GM12891 (cell line): ENCODE measurements at places on chromosomes 1 and 21.
A peak's percentile ranks its signal among the peaks of the same experiment; 100 is the strongest.

DNA sequence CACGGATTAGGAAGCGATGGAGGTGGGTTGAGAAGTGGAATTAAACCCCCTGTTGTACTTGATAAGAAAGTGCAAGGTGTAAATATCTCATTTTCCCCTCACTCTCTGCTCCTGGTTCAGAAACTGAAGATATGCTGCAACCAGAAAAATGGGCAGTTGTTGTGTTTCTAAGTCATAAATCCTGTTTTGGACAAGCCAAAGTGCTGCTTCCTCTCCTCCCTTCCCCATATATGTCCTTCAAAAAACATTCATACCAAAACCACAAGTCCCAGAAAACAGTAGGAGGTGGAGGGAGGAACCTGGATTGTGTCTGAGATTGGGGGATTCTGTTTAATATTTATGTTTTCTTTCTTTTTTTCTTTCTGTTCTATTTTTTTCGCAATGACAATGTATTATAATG, 13.6 kb upstream of the ZNF362 start:
- DNase-seq: no peak

- DNase-seq: no peak
Observed at GRCh38 chr21:41361053-41361785, 608 bp upstream of the MX2 start.

GRCh38 chr1:61400131-61400770, 317.9 kb downstream of the NFIA start:
- no peak for DNase-seq

DNA sequence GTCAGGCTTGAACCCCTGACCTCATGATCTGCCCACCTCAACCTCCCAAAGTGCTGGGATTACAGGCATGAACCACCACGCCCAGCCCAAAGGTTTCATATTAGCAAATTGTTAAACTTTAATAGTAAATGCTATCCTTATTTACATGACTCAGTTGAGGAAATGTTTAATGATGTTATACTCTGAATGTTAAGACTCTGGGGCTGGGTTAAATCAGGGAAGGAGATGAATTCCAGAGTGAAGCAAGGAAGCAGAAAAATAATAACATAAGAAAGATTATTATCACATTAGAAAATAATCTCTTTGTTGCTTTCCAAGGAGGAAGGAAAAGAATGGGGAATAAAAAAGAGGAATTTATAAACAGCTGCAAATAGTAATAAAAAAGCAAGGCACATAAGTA, 105.3 kb downstream of the PTGS2 start:
- DNase-seq: no peak

GRCh38 chr1:178536329-178536728, 23.4 kb downstream of the TEX35 start:
- DNase-seq: no peak

DNA sequence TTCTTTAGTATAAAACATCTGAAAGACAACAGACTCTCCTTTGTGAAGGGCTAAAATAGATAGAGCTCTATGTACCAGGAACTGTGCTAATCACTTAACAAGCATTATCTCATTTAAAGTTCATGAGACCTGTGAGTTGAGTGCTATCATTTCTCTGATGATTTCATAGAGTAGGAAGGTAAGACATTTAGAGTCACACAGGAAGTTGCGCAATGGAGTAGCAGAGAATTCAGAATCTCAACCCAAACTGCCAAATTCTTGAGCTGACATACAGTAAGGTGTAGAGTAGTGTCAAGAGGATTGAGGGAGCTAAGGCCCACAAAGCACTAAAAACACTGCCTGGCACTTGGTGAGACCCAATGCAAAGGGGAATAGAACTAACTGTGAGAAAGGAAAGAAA, 384.3 kb downstream of the NTNG1 start:
- no peak for DNase-seq

DNA sequence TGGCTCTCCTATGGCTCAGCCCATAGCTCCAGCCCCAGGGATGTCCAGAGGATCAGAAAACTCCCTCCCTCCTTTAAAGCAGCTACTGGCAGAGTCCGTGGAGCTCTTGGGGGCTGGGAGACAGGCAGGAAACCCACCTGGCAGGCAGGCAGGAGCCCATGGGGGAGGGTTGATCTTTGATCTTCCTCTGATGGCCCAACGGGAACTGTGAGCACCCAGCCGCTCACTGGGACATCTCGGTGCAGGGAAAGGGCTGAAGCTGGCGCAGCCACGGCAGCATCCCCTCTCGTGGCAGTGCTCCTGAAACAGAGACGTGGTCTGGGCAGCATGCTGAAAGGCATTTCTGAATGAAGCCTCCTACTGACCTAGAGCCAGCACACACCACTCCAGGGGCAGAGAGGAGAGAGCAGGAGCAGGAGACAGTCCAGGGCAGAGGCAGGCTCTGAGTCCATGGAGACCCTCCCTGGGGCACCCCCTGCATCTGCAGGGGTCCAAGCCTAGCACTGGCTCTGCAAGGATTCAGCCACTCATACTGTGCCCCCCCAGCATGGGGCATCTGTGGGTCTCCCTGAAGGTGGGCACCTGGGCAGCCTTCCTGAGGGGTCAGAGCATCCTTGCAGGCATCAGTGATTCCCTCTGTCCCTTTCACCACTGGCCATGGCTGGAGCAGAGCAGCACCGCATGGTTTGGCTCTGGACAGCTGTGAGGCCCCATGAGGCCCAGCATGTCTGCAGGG, 4.9 kb upstream of the SLX9 start:
- no peak for DNase-seq

- DNase-seq: no peak
Observed at GRCh38 chr1:90143591-90143990, 148.7 kb downstream of the ZNF326 start.

DNA sequence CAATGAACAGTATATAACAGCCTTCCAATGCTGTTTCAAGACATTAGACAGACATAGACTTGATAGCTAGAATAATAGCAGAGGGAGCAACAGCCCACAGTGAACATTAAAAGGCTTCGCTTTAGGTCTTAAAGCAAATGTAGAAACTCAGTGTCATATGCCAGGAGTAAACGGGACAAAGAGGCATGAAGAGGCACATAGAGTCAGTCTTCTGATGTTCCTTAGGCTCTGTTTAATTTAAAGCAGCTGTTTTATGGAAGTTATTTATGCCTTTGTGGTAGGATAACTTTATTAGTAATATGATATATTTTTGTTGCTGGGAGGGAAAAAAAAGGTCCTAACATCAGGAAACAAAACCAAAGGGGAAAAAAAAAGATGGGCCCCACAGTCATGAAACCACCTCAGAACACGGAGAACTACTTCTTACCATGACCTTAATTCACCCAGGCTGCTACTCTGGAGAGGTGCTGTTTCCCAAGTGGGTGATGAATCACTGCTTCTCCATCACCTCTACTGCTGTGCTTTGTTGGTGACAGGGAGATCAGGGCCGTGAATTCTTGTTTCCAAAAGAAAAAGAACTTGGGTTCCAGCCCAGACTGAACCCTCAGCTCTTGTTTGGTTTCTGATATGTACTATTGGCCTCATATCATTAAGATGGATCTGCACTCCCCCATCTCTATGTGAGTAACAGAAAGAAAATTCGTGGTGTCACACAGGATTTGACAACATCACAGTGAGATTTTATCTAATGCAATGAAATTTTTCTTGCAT, 616.9 kb downstream of the KIF26B start:
- DNase-seq: no peak

DNA sequence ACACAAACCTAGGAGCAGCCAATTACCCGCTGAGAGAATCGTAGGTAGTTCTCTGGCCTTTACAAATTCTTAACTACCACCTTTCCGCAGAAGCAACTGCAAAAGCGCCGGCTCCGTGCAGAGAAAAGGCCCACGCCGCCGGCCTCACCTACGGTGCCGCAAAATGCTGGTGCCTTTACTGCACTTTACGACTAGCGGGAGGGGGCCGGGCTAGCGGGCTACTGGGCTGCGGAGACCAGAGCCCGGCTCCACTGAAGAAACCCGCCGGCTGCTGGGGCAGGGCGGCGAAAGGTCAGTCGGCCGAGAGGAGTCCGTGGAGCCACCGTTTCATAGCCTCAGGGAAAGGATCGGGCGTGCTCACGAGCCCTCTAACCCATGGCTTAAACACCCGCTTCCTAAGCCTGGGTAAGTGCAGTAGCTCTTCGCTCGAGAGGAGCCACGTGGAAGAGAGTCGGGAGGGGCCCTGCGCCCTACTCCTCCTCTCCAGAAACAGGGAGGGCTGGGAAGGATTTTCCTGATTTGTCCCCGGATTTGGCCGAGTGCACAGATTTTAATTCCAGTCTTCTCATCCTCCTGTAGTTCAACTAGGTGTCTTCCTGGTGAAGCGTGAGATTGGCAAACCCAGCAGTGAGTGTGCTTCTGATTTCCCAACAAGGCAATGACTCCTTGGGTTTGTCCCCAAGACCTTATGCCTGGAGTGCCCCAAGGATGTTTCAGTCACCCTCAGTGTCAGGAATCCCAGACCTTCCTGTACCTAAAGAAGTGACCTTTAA, at the start of gene DPH5:
Gene DPH5 (minus strand): TSS at position 128 of the 773 bp plus-strand sequence. CDS start 341 bp downstream, outside the sequence.
- DNase-seq: peak; percentile 39

DNA sequence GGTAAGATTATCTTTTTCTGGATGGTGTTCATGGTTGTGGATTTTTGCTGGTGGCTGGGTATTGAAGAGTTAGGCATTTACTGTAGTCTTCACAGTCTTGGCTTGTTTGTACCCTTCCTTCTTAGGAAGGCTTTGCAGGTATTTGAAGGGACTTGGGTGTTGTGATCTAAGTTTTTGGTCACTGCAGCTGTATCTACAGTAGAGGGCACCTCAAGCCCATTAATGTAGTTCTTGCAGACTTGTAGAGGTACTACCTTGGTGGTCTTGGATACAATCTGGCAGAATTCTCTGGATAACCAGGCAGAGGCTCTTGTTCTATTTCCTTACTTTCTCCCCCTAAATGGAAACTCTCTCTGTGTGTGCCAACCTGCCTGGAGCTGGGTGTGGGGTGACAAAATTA, 155.8 kb upstream of the BRINP3 start:
- no peak for DNase-seq

DNA sequence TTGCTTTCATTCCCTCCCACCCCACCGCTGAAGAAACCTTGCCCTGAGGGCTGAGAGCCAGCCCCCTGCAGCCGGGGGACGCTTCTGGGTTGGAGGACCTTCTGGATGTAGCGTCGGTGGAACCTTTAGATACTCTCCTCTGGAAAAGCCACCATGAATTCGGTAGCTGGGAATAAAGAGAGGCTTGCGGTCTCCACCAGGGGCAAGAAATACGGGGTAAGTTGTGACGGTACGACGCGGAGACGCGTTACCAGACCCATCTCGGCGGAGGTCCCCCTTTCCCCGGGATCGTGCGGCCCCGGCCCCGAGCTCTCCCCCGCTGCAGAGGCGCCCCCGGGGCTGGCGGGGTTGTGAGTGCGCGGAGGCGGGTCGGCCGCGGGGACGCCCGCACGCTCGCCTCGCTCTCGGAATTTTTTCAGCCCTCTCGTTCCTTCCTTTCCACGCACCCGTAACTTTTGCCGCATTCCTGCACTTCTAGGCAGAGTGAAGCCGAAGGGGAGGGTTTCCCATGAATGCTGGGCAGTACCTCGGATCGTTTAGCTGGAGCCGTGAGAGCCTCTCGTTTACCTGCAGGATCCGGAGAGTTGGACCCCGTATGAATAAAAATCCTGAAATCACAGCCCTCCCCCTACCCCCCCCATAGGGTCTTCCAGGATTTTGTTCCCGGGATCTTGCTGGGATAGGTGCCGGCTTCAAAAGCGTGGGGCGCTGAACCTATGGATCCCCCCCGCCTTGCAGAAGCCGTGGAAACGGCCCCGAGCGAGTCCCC, 671 bp downstream of the KIF26B start:
- peak; percentile 30 for DNase-seq

- no peak for DNase-seq
Observed at GRCh38 chr1:25990702-25991395, 7.0 kb downstream of the PAFAH2 start.

DNA sequence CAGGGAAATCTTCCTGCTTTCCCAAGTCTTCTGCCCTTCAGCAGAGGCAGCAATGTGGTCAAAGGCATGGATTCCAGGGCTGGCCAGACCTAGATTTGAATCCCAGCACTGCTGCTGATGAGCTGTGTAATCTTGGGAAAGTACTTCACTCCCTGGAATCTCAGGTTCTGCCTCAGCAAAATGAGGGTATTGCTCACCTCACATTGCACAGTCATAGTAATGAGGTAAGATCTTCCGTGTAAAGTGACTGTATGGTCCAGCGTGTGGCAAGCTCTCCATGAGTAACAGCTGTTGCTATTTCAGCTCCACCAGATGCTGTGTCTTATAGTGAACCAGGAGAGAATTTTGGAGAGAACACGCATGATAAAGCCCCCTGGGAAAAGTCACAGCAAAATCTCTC, 56.1 kb upstream of the F3 start:
- DNase-seq: no peak

DNA sequence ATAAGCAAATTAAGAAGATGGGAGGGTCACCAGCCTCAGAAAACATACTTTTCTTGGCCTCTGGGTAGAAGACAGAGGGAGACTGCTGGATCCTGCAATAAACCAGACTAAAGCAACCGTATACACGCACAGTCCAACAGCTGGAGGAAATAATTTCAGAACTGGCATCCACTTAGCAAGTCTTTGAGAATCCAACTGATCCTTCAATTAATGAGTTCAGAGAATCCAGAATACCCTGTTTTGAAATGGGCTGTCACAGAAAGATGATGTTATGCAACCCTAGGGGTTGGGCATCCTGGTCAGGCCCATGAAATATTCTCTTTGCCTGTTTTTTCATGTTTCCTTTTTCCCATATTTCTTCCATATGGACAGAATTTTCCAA, 134.0 kb upstream of the MAGI3 start:
- DNase-seq: no peak

DNA sequence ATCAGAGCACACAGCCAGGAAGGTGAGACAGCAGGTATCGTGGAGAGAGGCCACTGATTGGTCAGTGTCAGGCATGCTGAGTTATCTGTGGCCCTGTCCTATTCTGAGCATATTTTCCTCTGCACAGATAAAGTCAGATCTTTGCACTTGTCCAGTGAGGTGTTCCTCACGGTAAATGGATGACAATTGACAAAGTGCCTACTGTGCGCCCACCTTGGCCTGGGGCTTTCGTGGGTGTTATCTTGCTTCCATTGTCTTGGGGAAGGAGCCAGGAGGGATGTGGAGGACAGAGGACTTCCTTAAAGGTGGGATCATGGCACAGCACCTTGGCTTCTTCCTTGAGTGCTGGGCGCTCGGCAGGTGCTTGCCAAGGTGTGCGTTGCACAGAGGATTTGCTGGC, 46.0 kb upstream of the WNT4 start:
- no peak for DNase-seq

- no peak for DNase-seq
Observed at GRCh38 chr1:16922466-16922865, 735 bp downstream of the CROCC start.

DNA sequence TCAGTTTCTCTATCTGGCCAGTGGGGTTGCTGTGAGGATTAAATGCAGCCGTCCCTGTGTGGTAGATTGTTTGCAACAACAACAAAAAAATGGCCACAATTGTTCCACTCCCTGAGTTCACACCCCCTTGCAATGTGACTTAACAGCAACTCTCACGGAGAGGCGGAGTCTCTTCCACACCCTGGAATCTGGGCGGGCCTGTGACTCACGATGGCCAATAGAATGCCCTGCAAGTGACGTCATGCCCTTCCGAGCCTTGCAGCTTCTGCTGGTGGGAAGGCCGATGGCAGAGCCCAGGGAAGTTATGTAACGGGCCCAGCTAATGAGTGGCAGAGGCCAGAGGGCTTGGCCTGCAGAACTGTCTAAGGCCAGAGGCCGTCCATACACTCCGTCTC, 87.9 kb downstream of the RIPK4 start:
- DNase-seq: no peak
